Right lung (tissue), 10 donors: ENCODE measurements at places on chromosomes 7 and 10. TPM values are rescaled to one million over a fixed set of nuclear protein-coding genes. Genes with fewer than 3 reads are reported as not detected.

- DNase-seq, result no peak
Observed at GRCh38 chr7:303884-304573, 14.1 kb downstream of the FOXL3 start.

NSUN6 gene
- 29.8 TPM for polyA plus RNA-seq

STK31 gene
- polyA plus RNA-seq, result 0.89 TPM

BBIP1 gene
- 56.5 TPM for polyA plus RNA-seq

- DNase-seq, result no peak
Observed at GRCh38 chr7:138907201-138907847, 73.9 kb downstream of the KIAA1549 start.
